ENCODE measurements at places on chromosomes 13 and 19. TPM values are rescaled to one million over a fixed set of nuclear protein-coding genes. Genes with fewer than 3 reads are reported as not detected.

WDR88 gene
- not detected for total RNA-seq

- no peak overlapping the region for H3K4me3 ChIP-seq
- no peaks in the 10 kb centered on the region for H3K27me3 ChIP-seq
- no peak overlapping the region for H3K27ac ChIP-seq
Observed at GRCh38 chr19:43711751-43712355, 4.0 kb upstream of the IRGC start.

- no peaks in the 10 kb centered on the region for H3K36me3 ChIP-seq
- H3K27me3 ChIP-seq = no peaks in the 10 kb centered on the region
- DNase-seq = no peak
- H3K4me1 ChIP-seq = no peaks in the 10 kb centered on the region
- no peak overlapping the region for H3K27ac ChIP-seq
Observed at GRCh38 chr13:66556306-66556705, 673.8 kb downstream of the PCDH9 start.

GRCh38 chr13:43544011-43544410 is 242.8 kb downstream of the ENOX1 start:
- H3K4me3 ChIP-seq = no peak overlapping the region
- H3K27ac ChIP-seq = no peak overlapping the region
- no peaks in the 10 kb centered on the region for H3K27me3 ChIP-seq
- H3K4me1 ChIP-seq = no peaks in the 10 kb centered on the region
- H3K36me3 ChIP-seq = no peaks in the 10 kb centered on the region
- no peak for DNase-seq

- H3K4me3 ChIP-seq = no peak overlapping the region
- no peak overlapping the region for H3K27ac ChIP-seq
- H3K4me1 ChIP-seq = peaks cover 3% of the 10 kb centered on the region
- H3K27me3 ChIP-seq = no peaks in the 10 kb centered on the region
Observed at GRCh38 chr13:25111585-25111956, 15.6 kb downstream of the PABPC3 start.

Data from GM23338 (cell line).